ENCODE measurements at places on chromosomes 2 and 18. TPM values are rescaled to one million over a fixed set of nuclear protein-coding genes. Genes with fewer than 3 reads are reported as not detected.

The CYP1B1 gene
- 12.3 TPM for total RNA-seq

The SERPINB11 gene
- not detected for total RNA-seq

The NOSTRIN gene
- total RNA-seq: 31.4 TPM

The CCT7 gene
- total RNA-seq: 237 TPM

The PLA2R1 gene
- total RNA-seq: 19.0 TPM

The LRRTM1 gene
- total RNA-seq: not detected

The CKAP2L gene
- total RNA-seq: 1.2 TPM

The EDAR gene
- total RNA-seq: 0.96 TPM

The OTOS gene
- not detected for total RNA-seq

The INPP5D gene
- total RNA-seq: 43.4 TPM

The CRYGB gene
- not detected for total RNA-seq

The GPR45 gene
- total RNA-seq: not detected

The SGO2 gene
- 1.7 TPM for total RNA-seq

The DARS1 gene
- 83.6 TPM for total RNA-seq

The TBR1 gene
- total RNA-seq: not detected

The ALPI gene
- total RNA-seq: not detected

The CENPA gene
- 0.26 TPM for total RNA-seq

The GPR155 gene
- total RNA-seq: 5.5 TPM

The ERLEC1 gene
- 38.7 TPM for total RNA-seq

The ADAM17 gene
- 41.7 TPM for total RNA-seq

The MROH2A gene
- 9.3 TPM for total RNA-seq

The SETBP1 gene
- total RNA-seq: 51.0 TPM

The PCARE gene
- total RNA-seq: not detected

The C2orf72 gene
- total RNA-seq: 1.0 TPM

The SOS1 gene
- 53.7 TPM for total RNA-seq

The PARD3B gene
- total RNA-seq: 31.4 TPM

The PTGR3 gene
- total RNA-seq: 31.5 TPM

The TEKT4 gene
- total RNA-seq: not detected

The ZNF396 gene
- total RNA-seq: 4.8 TPM

The VWC2L gene
- not detected for total RNA-seq

The RESP18 gene
- total RNA-seq: not detected

The LRPPRC gene
- 119 TPM for total RNA-seq

The KLHL30 gene
- 2.2 TPM for total RNA-seq

The SCN3A gene
- total RNA-seq: 0.83 TPM

The LRRFIP1 gene
- 207 TPM for total RNA-seq

The TM4SF20 gene
- not detected for total RNA-seq

The KIF5C gene
- 14.3 TPM for total RNA-seq

The SH3BP4 gene
- 29.9 TPM for total RNA-seq

The KYNU gene
- total RNA-seq: 18.7 TPM

The ANKRD30B gene
- total RNA-seq: not detected

The COL4A4 gene
- 12.1 TPM for total RNA-seq

The RNASEH1 gene
- total RNA-seq: 18.3 TPM

The ORC4 gene
- total RNA-seq: 47.6 TPM

The CAPN14 gene
- total RNA-seq: 0.62 TPM

The GLI2 gene
- 9.8 TPM for total RNA-seq

The LIMS3 gene
- 1.1 TPM for total RNA-seq

The COLEC12 gene
- 10.2 TPM for total RNA-seq

The GAREM2 gene
- total RNA-seq: 4.3 TPM

The TUBA3D gene
- total RNA-seq: not detected

The RFTN2 gene
- 7.0 TPM for total RNA-seq

The BOD1L2 gene
- total RNA-seq: not detected

The GNAL gene
- total RNA-seq: 19.4 TPM

The NCK2 gene
- total RNA-seq: 40.9 TPM

The INHBB gene
- total RNA-seq: 10.8 TPM

The MBP gene
- 78.7 TPM for total RNA-seq

The RGPD4 gene
- 0.08 TPM for total RNA-seq

The AGPS gene
- 38.7 TPM for total RNA-seq

The CASP10 gene
- 16.6 TPM for total RNA-seq

The DCDC2C gene
- total RNA-seq: not detected

Measured in ureter (tissue), 1 donor.